ENCODE measurements at places on chromosomes 2 and 18. TPM values are rescaled to one million over a fixed set of nuclear protein-coding genes. Genes with fewer than 3 reads are reported as not detected.

The BARD1 gene
- total RNA-seq, result 43.2 TPM

The GKN1 gene
- not detected for total RNA-seq

DNA sequence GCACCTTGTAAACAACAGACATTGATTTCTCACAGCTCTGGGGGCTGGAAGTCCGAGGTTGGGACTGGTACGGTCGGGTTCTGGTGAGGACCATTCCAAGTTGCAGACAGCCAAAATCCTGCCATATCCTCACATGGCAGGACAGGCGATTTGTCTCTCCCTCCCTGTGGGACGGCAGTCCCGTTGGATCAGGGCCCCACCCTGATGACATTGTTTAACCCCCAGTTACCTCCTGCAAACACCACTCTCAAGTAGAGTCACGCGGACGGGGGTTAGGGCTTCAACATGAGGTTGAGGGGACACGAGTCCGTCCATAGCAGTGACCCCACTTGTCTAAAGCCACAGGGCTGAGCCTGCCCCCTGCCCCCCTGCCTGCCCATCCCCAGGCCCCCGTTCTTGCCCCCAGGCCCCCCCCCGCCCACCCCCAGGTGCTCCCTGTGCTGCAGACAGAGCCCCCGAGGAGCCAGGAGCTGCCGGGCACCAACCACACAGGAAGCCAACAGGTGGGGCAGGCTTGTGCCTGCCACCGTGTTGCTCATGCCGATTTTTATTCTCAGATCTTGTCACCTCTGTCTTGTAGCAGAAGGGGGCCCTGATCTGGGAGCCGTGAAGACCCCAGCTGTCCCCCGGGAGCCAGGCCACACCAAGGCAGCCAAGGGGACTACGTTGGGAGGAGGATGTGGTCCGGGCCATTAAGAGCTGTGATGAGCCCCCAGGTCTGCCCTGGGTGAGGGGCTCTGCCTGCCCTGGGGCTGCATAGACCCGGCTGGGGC, 82.2 kb downstream of the NFATC1 start:
- no peaks in the 10 kb centered on the region for H3K36me3 ChIP-seq
- no peak overlapping the region for H3K4me3 ChIP-seq
- H3K27me3 ChIP-seq, result no peaks in the 10 kb centered on the region
- DNase-seq, result no peak
- H3K4me1 ChIP-seq, result no peaks in the 10 kb centered on the region

GRCh38 chr2:9710311-9710710, 79.5 kb upstream of the YWHAQ start:
- H3K27me3 ChIP-seq, result peaks cover 12% of the 10 kb centered on the region
- H3K4me1 ChIP-seq, result no peaks in the 10 kb centered on the region
- no peak for DNase-seq
- H3K4me3 ChIP-seq, result no peak overlapping the region
- no peaks in the 10 kb centered on the region for H3K36me3 ChIP-seq

The RNF144A gene
- total RNA-seq, result 13.7 TPM

GRCh38 chr2:176885001-176885643, 327.5 kb upstream of the HNRNPA3 start:
- no peaks in the 10 kb centered on the region for H3K36me3 ChIP-seq
- peaks cover 25% of the 10 kb centered on the region for H3K27me3 ChIP-seq
- H3K4me3 ChIP-seq, result no peak overlapping the region

- H3K27ac ChIP-seq, result no peak overlapping the region
- no peak for DNase-seq
- no peaks in the 10 kb centered on the region for H3K36me3 ChIP-seq
- H3K4me3 ChIP-seq, result no peak overlapping the region
- no peaks in the 10 kb centered on the region for H3K27me3 ChIP-seq
These were observed 103.4 kb upstream of the CAVIN2 start for GRCh38 chr2:191950132-191950874.

The ST6GAL2 gene
- total RNA-seq, result not detected

- DNase-seq, result no peak
- peak overlapping the region; percentile 84 for H3K4me3 ChIP-seq
- H3K27ac ChIP-seq, result peak overlapping the region; percentile 73
These were observed 15.8 kb downstream of the PTPN18 start for GRCh38 chr2:130371723-130372054.
